ENCODE measurements at places on chromosomes 4 and X.

- no peak for DNase-seq
Observed at GRCh38 chrX:136828830-136829229, 48.1 kb upstream of the ARHGEF6 start.

GRCh38 chrX:56762220-56762619 lies 33.2 kb downstream of the NBDY start:
- no peak for DNase-seq

DNA sequence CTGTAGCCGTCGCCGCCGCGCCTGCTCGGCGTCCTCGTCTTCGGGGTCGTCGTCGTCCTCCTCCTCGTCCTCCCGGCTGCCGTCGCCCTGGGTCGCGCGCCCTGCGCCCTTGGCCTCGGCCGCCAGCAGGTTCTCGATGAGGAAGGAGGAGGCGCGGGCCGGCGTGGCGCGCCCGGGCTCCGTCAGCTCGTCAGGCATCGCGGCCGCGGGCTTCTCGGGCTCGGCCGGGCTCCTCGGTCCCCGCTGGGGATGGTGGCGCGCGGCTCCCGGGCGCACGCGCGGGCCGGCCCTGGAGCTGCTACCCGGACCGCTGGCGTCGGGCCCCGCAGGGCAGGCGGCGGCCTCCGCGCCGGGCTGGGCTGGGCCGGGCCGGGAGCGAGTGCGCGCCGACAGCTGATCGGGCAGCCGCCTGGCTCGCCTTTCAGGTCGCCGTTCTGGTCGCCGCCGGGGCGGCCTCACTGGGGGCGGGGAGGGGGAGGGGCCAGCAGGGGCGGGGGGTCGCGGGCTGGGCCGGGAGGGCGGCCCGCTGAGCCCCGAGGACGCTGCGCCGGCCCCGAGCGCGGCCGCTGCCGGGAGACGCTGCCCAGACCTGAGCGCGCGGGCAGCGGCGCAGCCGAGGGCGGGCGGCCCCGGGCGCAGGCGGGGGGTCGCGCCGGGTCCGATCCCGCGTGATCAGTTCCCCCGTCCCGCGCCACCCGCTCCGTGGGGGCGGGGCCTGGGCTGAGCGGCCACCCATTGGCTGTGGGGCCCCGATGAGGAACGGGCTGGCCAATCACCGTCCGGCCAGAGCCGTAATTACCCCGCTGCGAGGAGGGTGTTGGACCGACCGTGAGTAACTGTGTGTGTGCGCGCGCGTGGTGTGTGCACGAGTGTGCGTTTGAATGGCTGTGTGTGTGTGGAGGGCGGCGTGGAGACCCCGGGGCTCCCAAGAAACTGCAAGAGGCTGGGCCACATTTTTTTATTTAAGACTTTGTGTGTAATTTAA lies at the start of gene HMX1:
HMX1 (minus strand) TSS at position 423 of the 985 bp plus-strand sequence; CDS start at position 198, 225 bp downstream.
- DNase-seq: no peak

DNA sequence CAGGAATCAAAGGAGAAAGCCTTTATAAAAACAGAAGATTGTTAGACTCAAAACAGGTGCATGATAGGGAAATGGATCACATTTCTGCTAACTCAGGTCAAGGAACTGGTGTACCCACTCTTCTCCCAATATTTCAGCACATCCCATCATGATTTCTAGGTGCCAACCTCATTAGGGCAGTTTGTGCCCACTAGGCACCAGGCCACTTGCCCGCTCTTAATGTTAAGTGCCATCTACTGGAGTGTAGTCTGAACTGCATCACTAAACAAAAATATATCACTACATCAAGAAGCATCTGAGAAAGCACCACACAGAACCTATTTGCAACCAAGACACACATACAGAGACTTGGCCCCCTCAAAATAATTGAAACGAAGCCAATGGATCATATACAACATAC lies 140.4 kb upstream of the GRID2 start:
- DNase-seq: no peak

GRCh38 chr4:169121861-169122382 lies 111.9 kb upstream of the CBR4 start:
- no peak for DNase-seq

- no peak for DNase-seq
Observed at GRCh38 chr4:83340692-83341343, 6.2 kb upstream of the HPSE start.

- DNase-seq: peak; percentile 1
Observed at GRCh38 chr4:88613417-88613875, 21.2 kb downstream of the HERC3 start.

- no peak for DNase-seq
Observed at GRCh38 chr4:1209821-1210220, 37.4 kb upstream of the SPON2 start.

DNA sequence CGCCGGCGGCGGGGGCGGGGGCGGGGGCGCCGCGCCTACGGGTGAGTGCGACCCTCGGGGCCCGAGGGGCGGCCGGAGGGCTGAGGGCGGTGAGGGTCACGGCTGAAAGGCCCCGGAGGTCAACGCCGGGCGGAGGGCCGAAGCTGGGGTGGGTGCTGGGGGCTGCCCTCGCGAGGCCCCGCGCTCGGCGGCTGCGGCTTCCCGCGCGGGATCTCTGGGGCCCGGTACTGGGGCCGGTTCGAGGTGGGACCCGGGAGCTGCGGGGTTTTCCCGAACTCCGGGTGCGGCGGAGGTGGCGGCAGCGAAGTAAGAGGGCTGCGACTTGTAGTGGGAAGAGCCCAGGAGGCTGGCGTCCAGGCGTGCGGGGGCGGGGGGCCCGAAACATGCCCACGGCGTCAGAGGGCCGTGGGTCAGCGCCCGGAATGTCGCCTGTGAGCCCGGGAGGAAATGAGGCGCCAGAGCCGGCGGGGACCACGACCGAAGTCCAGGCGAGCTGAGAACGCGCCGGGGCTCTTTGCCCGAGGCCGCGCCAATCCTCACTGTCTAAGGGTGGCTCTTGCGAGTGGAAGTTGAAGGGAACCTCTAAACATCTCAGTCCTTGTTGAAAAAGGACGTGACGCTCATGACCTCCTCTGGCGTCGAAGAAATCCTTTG lies 407 bp downstream of the IL13RA1 start:
- DNase-seq: no peak

- DNase-seq: no peak
Observed at GRCh38 chr4:183905593-183906488, 734 bp downstream of the STOX2 start.
